HFFc6 (cell line): ENCODE measurements at places on chromosomes 7 and 10. TPM values are rescaled to one million over a fixed set of nuclear protein-coding genes. Genes with fewer than 3 reads are reported as not detected.

DNA sequence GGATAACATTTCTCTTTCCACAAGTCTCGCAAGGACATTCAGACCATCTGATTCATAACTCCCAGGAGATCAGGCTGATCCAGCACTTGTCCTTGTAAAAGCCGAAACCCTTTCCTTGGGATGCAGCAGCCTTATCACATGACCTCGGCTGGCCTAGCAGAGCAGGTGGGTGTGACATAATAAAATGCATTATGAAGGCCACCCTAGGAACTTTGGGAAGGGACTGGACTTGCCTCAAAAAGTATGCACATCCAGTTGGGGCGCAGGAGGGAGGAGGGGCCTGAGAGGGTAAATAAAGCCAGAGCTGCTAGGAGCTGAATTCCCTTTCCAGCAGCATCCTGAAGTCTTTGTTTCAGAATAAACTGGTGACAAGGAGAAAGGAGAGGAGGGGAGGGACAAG lies 260.8 kb downstream of the SNX13 start:
- peak; percentile 52 for DNase-seq

GRCh38 chr10:91416339-91416855 lies 6.3 kb downstream of the HECTD2 start:
- DNase-seq = no peak

GRCh38 chr7:69696054-69696591 lies 97.8 kb downstream of the AUTS2 start:
- no peak for DNase-seq

Gene TTYH3
- total RNA-seq = 126 to 147 TPM (median 131 TPM) in 3 replicates

Gene KAZALD1
- 16.0 to 24.3 TPM (median 16.9 TPM) in 3 replicates for total RNA-seq

- DNase-seq = no peak
These were observed 56.2 kb downstream of the GLRX3 start for GRCh38 chr10:130192276-130192848.

Gene ANKRD61
- 0.20 TPM in 1 of 3 replicates, not detected in the others for total RNA-seq

Gene HABP2
- total RNA-seq = not detected in 3 replicates

DNA sequence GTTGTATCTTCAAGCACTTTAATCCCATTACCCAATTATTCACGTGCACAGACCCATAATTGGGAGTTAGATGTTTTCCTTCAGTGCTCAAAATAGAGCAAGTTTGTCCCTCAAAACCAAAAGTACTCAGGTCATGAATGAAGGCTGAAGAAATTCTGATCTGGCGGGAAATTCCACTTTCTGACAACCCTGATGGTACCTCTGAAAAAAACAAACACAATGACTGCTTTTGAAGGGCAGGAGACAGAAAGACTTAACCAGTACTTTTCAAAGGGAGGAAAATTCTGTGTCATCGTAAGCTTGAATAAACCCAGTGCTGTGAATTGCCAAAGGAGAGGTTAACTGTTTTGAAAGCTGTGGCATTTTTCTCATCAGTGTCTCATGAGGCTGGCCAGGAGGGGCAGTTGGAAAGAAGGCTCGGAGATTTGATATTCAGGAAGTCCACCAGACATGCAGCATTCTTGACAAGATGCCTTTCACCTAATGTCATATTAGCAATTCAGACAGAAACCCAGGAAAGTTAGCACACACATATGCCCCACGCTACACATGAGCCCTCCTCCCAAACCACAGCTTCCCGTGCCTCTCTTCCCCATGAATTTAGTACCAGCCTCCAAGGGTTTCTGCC lies 347.0 kb downstream of the KCNMA1 start:
- peak; percentile 91 for DNase-seq

- peak; percentile 1 for DNase-seq
These were observed 590.9 kb upstream of the MGMT start for GRCh38 chr10:128875956-128876736.

DNA sequence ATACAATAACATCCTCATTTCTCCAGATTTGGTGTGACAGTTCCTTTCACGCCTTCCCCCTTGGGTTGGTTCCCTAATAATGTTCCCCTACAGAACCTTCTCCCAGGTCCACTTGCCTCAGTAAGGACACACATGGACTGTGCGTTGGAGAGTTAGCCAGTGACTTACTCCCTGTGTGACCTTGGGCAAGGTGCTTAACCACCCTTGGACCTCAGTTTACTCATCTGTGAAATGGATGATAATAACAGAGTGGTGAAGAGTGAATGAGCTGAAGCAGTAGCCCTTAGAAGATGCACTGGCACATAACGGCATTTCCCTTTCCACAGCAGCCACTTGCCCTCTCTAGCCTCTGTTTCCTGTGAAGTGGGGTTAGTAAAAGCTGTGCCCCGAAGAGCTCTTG lies 175.8 kb downstream of the PKD1L1 start:
- DNase-seq = no peak

GRCh38 chr10:28327491-28327880 lies 24.6 kb upstream of the MPP7 start:
- peak; percentile 46 for DNase-seq

Gene ZPBP
- not detected in 3 replicates for total RNA-seq

GRCh38 chr7:78702770-78703169 lies 750.7 kb downstream of the MAGI2 start:
- DNase-seq = peak; percentile 97

Gene ZNRF2
- 2.3 to 2.9 TPM (median 2.4 TPM) in 3 replicates for total RNA-seq

Gene PIP
- total RNA-seq = not detected in 3 replicates

DNA sequence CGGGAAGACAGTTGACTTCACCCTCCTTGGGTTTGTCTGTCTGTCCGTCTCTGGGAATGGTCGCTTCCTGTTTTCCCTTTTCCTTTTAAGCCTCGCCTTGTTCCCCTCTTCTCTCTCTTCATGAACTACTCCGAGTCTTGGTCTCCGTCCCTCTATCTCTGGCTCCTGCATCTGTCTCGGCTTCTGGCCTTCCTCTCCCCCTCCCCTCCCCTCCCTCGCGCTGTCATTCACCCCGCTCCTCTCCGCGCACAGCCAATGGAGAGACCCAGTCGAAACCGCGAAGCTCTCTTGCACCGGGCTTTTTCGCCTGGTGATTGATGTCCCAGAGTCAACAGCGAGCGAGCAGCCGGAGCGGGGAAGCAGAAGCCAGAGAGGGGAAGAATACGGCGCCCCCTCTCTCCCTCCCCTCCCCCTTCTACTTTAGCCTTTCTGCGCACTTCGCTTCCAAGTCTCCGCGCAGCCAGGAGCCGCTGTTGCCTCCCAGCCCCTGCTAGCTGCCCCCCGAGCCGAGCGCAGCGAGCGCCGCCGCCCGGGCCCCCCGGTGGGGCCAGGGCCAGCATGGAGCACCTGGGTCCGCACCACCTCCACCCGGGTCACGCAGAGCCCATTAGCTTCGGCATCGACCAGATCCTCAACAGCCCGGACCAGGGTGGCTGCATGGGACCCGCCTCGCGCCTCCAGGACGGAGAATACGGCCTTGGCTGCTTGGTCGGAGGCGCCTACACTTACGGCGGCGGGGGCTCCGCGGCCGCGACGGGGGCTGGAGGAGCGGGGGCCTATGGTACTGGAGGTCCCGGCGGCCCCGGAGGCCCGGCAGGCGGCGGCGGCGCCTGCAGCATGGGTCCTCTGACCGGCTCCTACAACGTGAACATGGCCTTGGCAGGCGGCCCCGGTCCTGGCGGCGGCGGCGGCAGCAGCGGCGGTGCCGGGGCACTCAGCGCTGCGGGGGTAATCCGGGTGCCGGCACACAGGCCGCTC lies at the start of gene TLX1:
Gene TLX1 (plus strand): TSS at position 317 of the 978 bp plus-strand sequence. CDS start 242 bp downstream, at position 559.
- no peak for DNase-seq

GRCh38 chr7:3549601-3550000 lies 248.5 kb downstream of the SDK1 start:
- no peak for DNase-seq

Gene TRPV5
- not detected in 3 replicates for total RNA-seq

- no peak for DNase-seq
These were observed 153.7 kb downstream of the TFPI2 start for GRCh38 chr7:93736668-93737369.

Gene LRRTM3
- not detected in 2 replicates for total RNA-seq

DNA sequence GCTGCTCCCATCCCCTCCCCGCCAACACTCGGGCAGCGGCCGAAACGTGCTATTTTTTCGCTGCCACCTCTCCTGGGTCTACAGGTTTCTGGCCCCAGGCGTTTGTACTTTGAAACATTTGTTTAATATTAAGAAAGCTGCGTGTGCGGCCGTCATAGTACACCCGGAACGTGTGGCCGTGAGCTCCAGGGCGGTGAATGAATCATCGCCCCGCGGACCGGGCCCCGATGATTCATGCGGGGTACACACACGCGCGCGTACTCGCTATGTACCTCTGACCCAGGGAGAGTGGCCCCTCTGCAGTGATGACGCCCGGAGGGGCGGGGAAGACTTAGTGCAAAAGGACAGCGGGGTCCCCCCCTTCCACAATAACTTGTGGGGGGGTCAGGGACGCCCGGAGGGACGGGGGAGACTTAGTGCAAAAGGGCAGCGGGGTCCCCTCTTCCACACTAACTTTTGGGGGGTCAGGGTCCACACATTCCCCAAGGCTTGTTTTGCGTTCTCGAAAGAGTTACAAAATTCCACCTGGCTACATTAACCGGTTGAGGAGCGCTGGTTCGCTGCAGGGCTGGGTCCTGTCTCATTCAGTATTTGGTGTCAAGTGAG lies 56.5 kb upstream of the PCGF5 start:
- peak; percentile 84 for DNase-seq

GRCh38 chr10:128419466-128420019 lies 293.3 kb upstream of the MKI67 start:
- DNase-seq = no peak

- peak; percentile 75 for DNase-seq
These were observed 111.0 kb downstream of the EGFR start for GRCh38 chr7:55129541-55130394.

DNA sequence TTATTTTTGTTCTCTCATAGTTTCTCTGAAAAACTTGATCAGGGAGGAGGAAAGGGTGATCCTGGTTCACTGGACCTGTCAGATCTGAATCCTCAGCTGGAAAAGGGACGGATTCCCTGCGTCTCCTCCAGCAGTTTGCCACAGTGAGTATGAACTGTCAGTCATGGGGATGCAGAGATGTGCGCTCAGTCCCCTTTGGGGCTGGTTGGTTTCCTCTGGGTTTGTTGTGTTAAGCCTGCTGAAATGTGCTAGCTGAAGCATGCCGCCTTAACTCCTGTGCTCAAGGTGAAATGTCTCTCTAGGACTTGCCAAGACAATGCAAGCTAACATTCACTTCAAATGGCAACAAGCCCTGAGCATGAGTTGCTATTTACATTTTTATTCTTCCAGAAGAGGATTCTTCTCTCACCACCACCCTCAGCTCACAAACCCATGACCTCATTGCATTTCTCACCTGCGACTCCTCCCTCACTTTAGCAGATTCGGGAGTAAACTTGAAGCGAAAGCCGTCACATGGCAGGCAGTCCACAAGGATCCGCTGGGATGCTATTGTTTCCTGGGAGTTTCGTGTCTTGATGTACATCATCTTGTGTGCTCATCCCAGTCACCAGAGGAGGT lies 192.9 kb upstream of the FZD8 start:
- no peak for DNase-seq

GRCh38 chr10:27948186-27948585 lies 50.7 kb downstream of the ODAD2 start:
- DNase-seq = no peak

- no peak for DNase-seq
These were observed 584.9 kb upstream of the COBL start for GRCh38 chr7:51901489-51901840.

- no peak for DNase-seq
These were observed 8.2 kb downstream of the ANKMY2 start for GRCh38 chr7:16637379-16637778.

DNA sequence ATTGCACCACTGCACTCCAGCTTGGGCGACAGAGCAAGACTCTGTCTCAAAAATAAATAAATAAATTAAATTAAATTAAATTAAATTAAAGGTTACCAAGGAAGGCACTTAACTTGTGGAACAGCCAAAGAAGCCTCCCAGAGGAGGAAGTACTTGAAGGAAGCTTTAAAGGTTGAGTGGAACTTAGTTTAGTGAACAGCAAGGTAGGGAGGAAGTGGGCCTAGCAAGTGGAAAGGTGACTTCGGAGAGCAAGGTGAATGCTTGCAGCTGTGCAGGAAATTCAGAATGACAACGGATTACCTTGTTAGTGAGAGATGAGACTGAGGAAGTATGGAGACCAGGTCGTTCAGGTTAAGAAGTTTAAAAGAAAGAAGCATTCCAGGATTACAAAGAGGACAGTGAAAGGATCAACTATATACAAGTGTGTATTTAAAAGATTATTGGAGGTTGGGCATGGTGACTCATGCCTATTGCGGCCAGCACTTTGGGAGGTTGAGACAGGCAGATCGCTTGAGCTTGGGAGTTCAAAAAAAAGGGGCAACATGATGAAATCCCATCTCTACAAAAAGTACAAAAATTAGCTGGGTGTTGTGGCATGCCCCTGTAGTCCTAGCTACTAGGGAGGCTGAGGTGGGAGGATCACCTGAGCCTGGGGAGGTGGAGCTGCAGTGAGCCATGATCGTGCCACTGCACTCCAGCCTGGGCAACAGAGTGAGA lies 12.8 kb upstream of the RPEL1 start:
- DNase-seq = peak; percentile 36

Gene GDI2
- total RNA-seq = 234 to 259 TPM (median 237 TPM) in 3 replicates

Gene FAM185A
- total RNA-seq = 3.8 and 4.0 TPM in 2 replicates

Gene PON1
- not detected in 3 replicates for total RNA-seq
